ENCODE measurements at places on chromosomes 1 and 21.

- no peak for DNase-seq
Observed at GRCh38 chr21:14842601-14843000, 222.2 kb downstream of the NRIP1 start.

GRCh38 chr1:48329486-48329885 is 107.0 kb downstream of the SLC5A9 start:
- DNase-seq, result no peak

DNA sequence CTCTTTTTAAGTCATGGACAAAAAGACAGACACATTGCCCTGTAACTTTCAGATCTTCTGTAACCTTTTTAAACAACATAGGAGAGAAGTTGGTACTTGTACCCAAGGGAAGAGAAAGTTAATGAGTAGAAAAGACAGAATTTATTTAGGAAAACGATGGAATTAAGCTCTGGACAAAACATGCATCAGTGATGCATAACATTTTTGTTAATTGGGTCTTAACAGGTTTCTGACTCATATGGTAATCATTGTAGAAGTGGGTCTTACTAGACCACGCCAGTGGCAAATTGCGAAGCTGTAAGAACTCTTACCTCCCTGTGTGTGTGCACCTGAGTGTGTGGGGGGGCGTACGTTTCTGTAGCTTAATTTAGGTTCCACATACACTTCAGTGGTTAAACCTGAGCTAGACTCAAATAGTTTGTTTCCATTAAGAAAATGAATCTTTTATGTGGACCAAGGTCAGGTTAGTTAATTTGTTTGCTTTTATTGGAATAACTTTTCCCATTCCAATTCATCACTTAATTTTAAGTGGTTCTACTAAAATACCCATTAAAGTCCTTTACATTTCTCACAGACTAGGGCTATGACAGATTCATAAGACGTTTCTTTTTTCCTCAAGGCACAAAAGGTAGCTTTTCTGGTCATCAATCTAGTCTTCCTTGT is 48.1 kb downstream of the NFIA start:
- no peak for DNase-seq

DNA sequence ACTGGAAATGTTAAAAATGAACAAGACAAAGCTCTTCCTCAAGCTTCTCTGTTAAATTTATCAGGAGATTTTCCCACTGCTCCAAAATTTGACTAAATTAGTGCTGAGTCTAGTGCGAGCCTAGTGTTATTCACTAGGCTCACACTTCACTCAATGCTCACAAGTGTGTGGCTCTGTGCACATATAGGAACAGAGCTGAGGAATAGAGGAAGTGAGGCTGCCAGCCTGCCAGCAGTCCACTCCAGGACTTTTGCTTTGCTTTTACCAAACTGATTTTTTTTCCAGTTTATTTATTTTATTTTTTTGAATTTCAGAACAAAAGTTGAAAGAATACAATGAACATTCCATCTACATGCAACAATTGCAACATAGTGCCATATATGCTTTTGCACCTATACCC is 87.2 kb downstream of the VAV3 start:
- DNase-seq, result no peak

DNA sequence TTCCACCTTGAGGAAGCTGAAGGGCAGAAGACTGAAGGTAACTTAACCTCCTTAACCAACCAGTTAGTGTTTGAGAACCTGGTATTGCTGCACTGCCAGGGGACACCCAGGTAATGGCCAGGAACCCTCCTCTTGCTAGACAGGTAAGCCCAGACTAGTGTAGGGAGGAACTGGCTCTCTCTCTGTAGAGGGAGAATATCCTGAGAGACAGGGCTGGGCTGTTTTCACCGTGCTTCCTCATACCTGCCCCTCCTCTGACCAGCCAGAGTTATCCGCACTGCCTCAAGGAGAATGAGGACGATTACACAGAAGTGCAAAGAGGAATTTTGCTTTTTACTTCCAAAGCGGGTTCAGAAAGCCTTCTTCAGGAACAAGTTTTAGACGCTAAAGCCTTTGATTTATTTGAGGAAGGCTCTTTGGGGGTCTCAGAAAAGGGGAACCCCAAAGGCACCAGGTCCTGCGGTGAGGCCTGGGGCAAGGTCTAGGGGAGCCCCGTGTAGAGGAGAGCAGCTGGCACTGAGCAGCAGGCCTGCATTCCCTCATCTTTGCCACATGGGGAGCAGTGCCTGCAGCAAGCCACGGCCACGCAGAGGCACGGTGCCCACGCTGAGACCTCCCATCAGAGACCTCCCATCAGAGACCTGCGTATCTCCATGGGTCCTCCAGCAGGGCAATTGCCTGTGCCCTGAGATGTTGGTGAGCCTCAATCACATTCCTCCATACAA is 13.5 kb downstream of the GNG4 start:
- no peak for DNase-seq

DNA sequence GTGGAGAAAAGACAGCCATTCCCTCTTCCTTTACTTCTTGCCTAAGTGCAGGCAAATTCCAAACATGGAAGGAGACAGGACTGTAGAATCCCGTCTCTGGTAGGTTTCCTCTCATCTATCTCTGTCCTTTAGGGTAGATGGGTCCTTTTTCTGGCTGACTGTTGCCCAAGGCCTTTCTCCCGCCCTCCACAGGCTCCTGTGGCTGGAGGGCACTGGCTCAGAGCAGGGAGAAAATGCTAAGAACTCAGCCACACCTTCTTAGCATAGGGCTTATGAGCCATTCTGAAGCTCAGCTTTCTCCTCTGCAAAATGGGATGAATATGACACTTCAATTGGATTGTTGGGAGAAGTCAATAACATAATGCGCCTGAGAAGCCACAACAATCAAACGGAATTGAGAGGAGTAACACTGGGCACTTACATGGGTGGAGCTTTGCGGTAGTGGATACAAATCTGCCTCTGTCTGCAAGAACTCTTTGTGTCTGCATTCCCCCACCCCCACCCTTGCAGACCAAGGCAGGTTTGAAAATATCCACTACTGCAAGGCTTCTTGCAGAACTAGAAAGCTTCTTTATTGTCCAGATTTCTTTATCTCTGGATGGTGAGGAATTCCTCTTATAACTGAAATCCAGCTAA is 94.7 kb downstream of the CSMD2 start:
- DNase-seq, result no peak

DNA sequence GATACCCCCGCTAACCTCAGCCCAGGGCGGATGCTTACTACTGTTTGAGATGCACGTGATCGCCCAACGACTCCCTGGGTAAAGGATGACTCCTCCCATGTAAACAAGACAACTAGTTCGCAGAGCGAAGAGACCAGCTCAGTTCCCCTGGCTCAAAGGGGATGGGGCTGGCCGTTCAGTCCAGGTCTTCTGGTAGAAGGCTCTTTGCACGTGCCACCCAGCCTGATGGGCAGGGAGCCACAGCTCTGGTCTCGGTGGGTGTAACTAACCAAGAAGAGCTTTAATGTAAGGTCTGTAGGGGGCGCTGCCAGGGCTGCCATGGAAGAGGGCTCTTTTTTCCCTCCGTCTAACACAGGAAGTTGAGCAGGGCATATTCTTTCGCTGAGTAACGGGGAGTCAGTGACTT is 49.4 kb upstream of the PARP1 start:
- DNase-seq, result peak; percentile 20

- DNase-seq, result no peak
Observed at GRCh38 chr1:243980471-243980870, 70.6 kb upstream of the ZBTB18 start.

DNA sequence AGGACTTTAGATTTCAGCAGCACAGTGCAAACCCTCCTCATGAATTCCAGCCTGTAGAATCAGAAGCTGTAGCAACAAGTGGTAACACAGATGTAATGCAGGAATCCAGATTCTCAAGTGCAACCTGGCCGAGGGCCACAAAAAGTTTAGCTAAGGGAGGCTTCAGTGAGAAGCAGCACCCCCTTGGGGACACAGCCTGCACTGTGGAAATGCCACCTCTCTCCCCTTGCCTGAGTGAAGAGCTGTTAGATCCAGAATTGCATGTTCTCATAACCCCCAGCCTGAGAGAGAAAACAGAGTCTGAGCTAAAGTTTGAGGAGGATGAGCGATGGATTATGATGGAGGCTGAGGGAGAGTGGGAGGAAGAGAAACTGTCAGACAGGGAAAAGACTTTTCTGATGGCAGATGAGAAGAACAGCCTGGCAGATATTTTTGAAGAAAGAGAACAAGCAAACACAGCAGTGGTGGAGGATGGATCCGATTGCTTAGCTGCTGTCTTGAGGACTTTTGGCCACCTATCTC is 80.5 kb upstream of the BMP8A start:
- DNase-seq, result peak; percentile 32

DNA sequence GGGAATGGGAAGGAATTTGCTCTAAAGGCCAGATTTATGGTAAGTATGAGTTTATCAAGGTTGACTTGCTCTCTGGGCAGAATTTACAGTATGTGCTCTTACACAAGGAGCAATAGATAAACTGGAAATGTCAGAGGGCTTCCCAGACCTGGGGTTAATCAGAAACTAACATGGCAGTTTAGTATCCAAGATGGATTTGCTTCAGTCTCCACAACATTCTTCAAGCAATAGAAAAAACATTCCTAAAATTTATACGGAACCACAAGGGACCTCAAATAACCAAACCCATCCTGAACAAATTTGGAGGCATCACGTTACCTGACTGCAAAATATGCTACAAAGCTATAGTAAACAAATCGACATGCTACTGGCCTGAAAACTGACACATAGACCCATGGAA is 606.7 kb upstream of the CHRM3 start:
- no peak for DNase-seq

GRCh38 chr21:41196993-41197392 is 29.0 kb downstream of the BACE2 start:
- DNase-seq, result no peak

GRCh38 chr1:34828611-34829010 is 30.9 kb downstream of the SMIM12 start:
- DNase-seq, result no peak

GRCh38 chr1:32753532-32754316 is 51.2 kb upstream of the SYNC start:
- DNase-seq, result peak; percentile 62

DNA sequence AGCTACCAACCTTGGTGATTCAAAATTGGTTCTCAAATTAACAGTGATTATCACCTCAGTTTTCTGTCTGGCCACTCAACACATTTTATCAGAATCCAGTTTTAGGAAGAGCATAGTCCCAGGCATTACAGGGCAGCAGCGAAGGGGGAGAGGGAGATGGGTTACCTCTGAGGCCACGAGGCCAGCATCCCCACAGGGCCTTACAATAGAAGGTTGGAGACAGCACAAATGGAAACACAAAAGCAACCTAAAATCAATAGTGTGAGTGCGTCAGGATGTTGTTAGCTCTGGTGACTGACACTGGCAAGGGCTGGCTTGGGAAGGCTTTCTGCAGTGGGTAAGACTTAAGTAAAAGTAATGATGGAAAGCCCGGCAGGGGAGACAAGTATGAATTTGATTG is 79.5 kb downstream of the JAK1 start:
- no peak for DNase-seq

GRCh38 chr1:214727274-214727673 is 124.3 kb downstream of the CENPF start:
- DNase-seq, result no peak

- DNase-seq, result no peak
Observed at GRCh38 chr21:38771536-38771935, 34.2 kb upstream of the ETS2 start.

DNA sequence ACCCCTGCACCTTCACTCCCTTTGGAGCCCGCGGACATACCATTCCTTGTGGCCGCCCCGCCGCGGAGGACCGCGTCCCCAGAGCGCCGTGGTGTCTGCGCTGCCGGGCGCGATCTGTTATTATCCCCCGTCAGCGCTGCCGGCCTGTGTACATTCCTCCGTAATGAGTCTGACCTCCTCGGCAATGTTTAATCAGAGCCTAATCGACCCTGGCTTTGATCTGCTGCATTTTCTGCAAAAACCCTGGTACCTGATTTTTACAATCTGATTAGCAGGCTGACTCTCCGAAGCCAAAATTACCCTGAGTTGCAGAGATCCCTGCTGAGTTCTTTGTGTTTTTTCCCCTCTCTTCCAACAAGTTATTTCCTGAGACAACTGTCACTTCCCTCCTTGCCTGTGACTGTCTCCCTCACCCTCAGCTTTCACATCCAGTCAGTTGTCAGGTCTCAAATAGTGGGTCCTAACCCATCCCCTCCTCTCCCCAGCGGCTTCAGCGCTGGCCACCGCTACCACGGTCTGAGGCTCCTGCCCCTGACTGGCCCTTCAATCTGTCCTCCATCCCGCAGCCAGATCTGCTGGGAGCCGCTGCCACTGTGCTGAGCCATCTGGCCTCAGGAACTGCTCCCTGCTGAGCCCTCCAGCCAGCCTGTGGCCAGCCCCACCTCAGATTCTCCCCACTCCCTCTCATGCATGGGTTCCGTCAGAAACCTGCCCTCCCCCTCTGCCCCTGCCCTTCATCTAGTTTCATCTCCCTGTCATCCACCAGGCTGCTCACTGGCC is 53.5 kb downstream of the GLIS1 start:
- DNase-seq, result no peak

DNA sequence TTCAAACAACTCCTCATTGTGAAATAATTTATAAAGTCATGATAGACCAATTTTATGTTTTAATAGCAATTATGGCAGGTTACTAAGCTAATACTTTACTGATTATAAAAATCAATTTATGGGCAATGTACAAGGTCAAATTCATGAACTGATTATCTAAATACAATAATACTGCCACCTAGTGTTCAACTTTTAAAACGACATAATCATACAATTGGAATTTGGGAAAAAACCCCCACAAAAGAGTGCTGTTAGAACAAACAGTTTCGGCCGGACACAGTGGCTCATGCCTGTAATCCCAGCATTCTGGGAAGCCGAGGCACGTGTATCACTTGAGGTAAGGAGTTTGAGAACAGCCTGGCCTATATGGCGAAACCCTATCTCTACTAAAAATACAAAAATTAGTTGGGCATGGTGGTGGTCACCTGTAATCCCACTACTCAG is 14.0 kb downstream of the GTF2B start:
- DNase-seq, result no peak

DNA sequence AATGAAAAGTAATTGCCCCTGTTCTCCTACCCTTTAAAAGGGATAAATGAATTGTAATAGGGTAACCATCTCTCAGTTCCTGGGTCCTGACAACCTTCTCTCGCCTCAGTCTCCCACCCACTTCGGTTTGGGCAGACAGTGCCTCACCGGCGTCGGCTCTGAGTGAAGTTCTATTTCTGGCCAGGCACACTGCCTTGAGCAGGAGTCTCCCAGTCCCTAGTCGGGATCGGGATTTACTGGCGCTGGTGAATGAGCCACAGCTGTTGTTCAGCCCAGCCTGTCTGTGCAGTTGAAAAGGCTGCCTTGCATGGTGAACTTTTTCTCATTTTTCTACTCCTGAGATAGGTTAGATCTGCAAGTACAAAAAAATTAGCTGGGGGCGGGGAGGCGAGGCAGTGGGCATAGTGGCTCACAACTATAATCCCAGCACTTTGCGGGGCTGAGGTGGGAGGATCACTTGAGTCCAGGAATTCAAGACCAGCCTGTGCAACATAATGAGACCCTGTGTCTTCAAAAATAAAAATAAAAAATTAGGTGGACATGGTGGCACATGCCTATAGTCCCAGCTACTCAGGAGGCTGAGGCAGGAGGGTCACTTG is 7.4 kb downstream of the PLEKHM2 start:
- no peak for DNase-seq

- no peak for DNase-seq
Observed at GRCh38 chr1:99397863-99398262, 133.6 kb downstream of the PLPPR4 start.

GRCh38 chr1:40096977-40097782 is at the start of gene PPT1:
PPT1 (minus strand) TSS chr1:40097252; CDS start chr1:40097238, 14 bp downstream.
- peak; percentile 57 for DNase-seq

- DNase-seq, result no peak
Observed at GRCh38 chr1:77263708-77264107, 18.1 kb upstream of the AK5 start.

GRCh38 chr1:166330096-166330495 is 163.3 kb upstream of the FAM78B start:
- DNase-seq, result no peak

Measured in activated T-helper 1 cell treated with anti-CD3 and anti-CD28 coated beads, Interleukin-2, amount 50 U/mL, for 16 hours (primary cell).